ENCODE measurements at places on chromosomes 1 and 21. TPM values are rescaled to one million over a fixed set of nuclear protein-coding genes. Genes with fewer than 3 reads are reported as not detected.

Gene RAB3B
- polyA plus RNA-seq: 4.8 TPM

Gene RIPPLY3
- polyA plus RNA-seq: 2.3 TPM

GRCh38 chr1:17121881-17122280 lies 2.6 kb upstream of the PADI2 start:
- no peak for DNase-seq

DNA sequence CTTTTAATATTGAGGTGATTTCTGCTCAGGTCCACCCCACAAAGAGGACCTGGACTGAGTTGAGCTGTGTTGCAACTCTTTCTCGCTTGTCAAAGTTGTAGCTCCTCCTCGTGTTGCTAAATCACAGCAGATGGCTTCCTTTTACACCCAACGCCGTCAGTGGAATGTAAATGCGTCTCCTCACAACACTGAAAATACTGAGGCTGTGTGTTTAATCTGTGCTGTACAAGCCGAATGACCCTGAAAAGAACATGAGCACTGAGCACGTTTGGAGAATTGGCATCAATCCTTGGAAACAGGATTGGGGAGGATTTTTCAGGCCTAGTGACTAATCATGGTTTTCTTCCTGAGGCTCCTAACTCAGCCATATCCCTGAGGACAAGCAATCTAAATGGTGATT lies 196.0 kb downstream of the CRB1 start:
- DNase-seq: no peak

DNA sequence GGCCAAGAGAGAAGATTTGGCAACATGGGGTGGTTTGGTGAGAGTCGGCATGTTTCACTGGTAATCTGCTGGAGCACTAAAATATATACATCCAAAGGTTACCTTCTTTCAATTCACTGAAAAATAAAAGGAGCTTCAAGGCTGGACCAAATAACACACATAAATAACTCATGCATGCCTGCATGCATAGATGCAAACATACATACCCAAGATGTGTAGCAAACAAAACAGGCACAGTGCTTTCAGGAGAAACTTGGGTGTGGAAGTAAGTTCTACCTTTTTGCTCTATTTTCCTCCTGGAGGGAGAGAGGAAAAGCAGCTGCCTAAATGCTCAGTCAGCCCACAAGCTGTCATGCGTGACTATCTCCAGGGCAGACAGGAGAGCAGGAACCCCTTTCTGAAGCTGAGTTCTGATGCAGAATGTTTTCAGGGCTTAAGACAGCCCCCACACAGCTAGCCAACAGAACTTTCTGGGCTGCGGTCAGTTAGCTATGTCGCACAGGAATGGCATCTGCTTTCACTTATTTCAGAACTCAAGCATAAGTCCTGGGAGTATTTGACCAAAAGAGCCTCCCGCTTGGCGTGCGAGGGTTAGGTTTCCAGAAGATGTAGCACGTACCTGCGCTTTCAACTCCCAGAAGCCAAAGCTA lies 166.2 kb downstream of the TOMM20 start:
- no peak for DNase-seq

DNA sequence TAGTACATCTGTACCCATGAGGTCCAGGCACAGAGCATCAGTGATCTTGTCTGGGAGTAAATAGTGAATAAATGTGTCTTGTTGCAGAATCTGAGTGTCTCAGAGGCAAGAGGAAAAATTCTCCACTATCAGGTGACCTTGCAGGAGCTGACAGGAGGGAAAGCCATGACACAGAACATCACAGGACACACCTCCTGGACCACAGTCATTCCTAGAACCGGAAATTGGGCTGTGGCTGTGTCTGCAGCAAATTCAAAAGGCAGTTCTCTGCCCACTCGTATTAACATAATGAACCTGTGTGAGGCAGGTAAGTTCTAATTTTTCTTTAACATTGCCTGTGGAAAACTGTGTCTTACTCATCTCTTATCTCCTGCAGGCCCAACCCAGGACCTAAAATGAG lies 43.1 kb downstream of the IL12RB2 start:
- no peak for DNase-seq

- no peak for DNase-seq
Measured at GRCh38 chr1:173042806-173043205, 7.9 kb downstream of the TNFSF18 start.

DNA sequence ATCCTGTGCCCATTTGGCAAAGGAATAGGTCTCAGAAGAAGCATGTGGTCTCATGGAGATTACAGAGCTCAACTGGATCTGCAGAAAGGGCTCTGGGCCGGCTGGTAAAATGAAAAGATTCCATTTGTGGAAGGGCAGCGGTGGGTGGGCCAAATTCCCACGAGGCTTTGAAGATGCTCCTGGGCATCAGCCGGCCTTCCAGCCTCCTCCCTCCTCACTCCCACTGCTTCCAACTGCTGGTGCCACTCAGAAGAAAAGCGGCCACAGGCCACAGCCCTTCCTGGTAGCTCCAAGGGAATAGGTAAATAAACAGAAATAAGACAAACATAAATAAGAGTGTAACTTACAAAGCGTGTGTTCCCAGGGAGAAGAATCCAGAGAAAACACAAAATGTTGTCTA lies 136.3 kb upstream of the SLC44A3 start:
- no peak for DNase-seq

DNA sequence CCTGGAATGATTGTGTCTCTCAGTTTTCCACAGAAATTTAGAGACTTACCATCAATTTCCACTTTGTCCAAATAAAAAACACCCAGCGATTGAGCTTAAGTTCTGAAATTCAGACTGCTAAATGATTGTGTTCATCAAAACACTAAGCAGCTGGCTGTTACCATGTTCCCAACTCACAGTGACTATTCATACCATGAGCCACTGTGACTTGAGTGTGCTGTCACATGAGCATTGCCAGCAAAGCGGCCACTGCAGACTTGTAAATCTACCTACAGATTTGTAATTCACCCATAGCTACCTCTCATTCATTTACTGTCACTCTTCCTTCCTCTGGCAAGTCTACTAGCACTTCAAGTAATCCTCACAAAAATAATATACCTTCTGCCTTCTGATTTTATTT lies 17.2 kb upstream of the PRKAB2 start:
- DNase-seq: no peak

- DNase-seq: peak; percentile 32
Measured at GRCh38 chr1:45359882-45360513, 19.8 kb upstream of the MUTYH start.

DNA sequence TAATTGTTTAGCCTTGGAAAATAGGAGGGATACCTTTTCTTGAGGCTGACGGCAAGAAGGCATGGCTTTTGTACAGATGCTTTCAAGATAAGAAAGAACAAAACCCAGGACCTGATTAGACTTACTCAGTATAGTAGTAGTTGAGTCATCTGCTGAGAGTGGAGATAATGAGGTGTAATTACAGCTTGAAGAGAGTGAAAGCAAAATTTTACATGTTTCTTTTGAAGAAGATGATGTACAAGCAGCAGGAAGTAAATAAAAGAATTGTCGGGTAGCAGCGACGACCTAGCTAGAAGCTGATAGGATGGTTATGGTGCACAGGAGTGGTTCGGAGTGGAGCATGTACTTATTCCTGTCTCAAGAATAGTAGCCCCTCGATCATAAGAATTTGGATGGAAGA lies 6.6 kb downstream of the ANGPTL1 start:
- no peak for DNase-seq

- no peak for DNase-seq
Measured at GRCh38 chr1:37708471-37708870, 16.2 kb downstream of the CDCA8 start.

DNA sequence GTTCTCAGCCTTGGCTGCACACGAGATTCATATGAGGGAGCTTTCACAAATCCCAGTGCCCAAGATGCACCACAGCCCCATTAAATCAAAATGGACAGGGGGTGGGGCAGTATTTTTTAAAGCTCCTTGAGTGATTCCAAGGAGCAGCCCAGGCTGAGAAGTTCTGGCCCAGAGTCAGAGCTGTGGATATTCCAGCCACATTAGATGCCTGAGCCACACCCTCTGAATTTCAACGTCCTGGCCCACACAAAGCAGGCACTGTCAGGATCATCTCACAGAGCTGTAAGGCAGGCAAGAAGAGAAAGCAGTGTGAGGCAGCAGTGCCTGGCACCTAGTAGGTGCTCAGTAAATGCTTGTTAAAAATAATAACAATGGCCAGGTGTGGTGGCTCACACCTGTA lies 37.4 kb downstream of the PAX7 start:
- no peak for DNase-seq

GRCh38 chr1:6928106-6928885 lies 143.0 kb downstream of the CAMTA1 start:
- DNase-seq: no peak

DNA sequence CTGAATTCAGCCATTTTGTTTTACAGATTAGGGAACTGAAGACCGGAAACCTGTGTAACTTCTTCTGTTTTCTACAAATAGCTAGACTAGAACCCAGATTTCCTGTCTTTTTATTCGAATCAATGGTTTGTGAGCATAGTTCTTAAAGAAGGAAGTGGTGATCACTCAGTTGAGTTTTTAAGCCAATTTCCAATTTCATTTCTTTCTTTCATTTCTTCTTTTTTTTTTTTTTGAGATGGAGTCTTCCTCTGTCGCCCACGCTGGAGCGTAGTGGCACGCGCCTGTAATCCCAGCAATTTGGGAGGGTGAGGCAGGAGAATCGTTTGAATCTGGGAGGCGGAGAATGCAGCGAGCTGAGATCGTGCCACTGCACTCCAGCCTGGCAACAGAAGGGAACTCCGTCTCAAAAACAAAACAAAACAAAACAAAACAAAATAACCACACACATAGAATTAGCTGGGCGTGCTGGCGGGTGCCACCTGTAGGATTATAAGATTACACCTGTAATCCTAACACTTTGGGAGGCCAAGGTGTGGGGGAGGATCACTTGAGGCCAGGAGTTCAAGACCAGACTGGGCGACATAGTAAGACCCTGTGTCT lies 3.0 kb upstream of the MDM4 start:
- no peak for DNase-seq

DNA sequence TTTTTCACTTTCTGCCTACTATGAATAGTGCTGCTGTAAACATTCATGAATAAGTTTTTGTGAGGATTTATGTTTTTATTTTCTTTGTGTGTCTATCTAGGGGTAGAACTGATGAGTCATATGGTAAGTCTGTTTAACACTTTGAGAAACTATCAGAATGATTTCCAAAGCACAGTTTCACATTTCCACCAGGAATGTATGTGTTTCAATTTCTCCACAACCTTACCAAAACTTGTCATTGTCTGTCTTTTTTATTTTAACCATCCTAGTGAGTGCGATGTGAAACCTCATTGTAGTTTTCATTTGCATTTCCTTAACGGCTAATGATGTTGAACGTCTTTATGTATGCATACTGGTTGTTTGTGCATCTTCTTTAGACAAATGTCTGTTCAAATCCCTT lies 23.5 kb downstream of the RNASEL start:
- no peak for DNase-seq

- DNase-seq: no peak
Measured at GRCh38 chr1:151344291-151344690, 2.8 kb downstream of the RFX5 start.

- no peak for DNase-seq
Measured at GRCh38 chr21:44484498-44485253, 29.4 kb downstream of the LRRC3 start.
